Inflammatory macrophage (primary cell): ENCODE measurements at places on chromosomes 7 and 10.

- no peak for DNase-seq
These were observed 48.6 kb upstream of the DLG5 start for GRCh38 chr10:77975086-77975666.

DNA sequence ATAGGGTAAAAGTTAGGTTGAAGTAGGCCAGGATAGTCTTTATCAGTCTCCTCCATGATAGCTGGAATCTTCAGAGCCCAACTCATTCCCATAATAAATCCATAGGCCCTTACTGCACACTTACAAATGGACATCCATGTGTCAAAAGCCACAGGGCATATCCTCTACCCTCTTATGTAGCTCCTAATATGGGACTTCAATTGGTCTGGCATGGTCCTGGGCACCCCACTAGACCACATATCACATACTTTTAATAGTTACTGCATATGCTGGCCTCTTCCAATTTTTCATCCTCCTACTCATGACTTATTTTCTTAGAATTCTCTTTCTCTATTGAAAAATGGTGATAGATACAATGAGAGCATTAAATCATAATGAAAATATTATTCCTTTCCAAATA, 169.3 kb downstream of the MAGI2 start:
- DNase-seq, result no peak

- DNase-seq, result peak; percentile 10
These were observed 34.6 kb downstream of the ANKRD7 start for GRCh38 chr7:118259115-118259514.

DNA sequence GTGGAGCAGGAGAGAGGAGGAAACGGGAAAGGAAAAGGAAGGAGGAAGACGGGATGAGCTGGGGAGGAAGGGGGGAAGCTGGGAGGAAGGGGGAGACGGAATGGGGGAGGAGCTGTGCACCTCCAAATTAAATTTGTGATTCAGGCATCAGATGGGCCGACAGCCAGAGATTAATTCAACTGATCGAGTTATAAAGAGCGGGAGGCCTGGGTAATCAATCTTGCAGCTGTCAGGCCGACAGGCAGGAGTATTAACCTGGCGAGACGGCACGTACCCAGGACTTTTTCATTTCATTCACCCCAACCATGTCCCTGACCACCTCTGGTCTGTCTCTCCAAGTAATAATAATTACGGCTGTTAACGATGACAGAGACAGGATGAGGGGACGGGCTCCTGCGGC, 26.2 kb downstream of the KAZALD1 start:
- DNase-seq, result no peak

DNA sequence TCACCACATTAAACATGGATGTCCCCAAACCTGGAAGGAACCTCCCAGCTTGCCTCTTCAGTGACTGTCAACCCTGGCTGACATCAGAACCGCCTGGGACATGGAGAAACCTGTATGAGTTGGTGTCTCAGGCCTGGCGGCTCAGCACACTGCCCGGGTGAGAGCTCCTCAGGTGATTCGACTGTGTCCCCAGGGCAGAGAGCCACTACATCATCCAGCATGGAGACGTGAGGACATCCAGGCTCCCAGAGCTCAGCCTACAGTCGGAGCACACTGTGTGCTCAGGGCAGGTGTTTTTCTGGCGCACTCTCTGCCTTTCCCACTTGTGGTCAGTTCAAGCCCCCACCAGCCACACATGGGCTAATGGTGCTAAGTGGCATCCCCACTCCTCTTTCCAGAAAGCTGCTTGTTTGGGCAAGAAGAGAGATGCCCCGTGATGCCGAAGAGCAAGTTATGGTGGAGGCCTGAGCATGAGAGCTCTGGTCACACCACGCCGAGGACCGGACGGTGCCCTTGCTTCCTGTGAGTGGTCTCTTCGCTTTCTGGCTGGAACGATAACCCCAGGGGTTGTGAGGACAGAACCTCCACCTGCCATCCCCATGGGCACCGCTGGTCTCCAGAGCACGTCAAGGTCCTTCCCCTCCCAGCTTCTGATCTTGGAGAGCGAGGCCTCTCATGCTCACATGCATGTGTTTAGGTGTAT, 38.5 kb downstream of the AMZ1 start:
- DNase-seq, result no peak

DNA sequence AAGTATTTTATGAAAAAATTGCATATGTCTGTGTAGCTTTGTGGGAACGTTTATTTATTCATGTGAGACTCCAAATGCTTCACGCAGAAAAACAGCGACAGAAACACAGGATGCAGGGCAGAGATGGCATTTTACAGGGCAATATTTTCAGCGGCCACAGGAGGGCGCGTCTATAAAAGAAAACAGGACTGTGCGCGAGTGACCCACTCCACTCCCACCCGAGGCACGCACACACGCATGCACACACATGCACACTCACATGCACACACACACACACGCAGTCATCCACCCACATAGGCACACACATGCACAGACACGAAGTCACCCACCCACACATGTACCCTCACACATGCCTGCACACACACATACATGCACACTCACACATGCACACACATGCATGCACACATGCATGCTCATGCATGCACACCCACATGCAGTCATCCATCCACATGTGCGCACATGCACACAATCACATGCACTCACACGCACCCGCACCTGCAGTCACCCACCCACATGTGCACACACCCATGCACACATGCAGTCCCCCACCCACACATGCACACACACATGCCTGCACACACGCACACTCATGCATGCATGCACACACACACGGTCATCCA, 96.3 kb downstream of the DNAJB6 start:
- peak; percentile 45 for DNase-seq
